A549 treated with RU486 at 1 μM for 4 hours (cell line): ENCODE measurements at places on chromosomes 6 and 20. TPM values are rescaled to one million over a fixed set of nuclear protein-coding genes. Genes with fewer than 3 reads are reported as not detected.

SNAI1 gene
- total RNA-seq, result 11.0 to 18.7 TPM (median 15.1 TPM) in 5 replicates

KCNB1 gene
- 0.16 to 0.51 TPM (median 0.23 TPM) in 5 replicates for total RNA-seq

LST1 gene
- total RNA-seq, result 0.28 to 1.3 TPM in 2 of 5 replicates, not detected in the others

PROKR2 gene
- not detected in 5 replicates for total RNA-seq

LPA gene
- 0.09 to 0.10 TPM in 2 of 5 replicates, not detected in the others for total RNA-seq

TFB1M gene
- 6.4 to 9.3 TPM (median 8.5 TPM) in 5 replicates for total RNA-seq

UNC5CL gene
- 0.30 to 0.57 TPM (median 0.42 TPM) in 5 replicates for total RNA-seq

HAO1 gene
- not detected in 5 replicates for total RNA-seq

ANKEF1 gene
- 6.7 to 8.4 TPM (median 7.4 TPM) in 5 replicates for total RNA-seq
